ENCODE measurements at places on chromosomes 4 and X. TPM values are rescaled to one million over a fixed set of nuclear protein-coding genes. Genes with fewer than 3 reads are reported as not detected.

The GLRA2 gene
- 0.20 TPM for total RNA-seq

DNA sequence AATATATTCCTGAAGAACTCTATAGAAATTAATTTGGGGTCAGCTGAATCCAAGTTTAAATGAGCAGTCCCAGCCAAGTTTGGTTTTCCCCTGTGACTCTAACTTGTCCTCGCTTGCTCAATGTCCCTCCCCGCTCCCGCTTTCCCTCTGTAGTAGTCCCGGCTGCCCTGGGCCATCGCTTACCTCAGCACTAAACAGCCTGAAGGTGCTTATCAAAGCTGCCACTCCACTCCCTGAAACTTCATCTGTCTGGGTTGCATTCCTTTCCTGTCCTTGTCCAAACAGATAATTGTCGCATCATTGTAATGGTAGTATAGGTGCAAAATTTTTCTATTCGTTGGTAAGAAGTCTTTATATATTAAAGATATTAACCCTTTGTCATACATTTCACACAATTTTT lies 12.8 kb downstream of the SLC25A43 start:
- DNase-seq, result no peak

GRCh38 chrX:20042221-20042620 lies 51.4 kb upstream of the BCLAF3 start:
- DNase-seq, result no peak

- DNase-seq, result peak; percentile 73
Observed at GRCh38 chr4:40918330-40918729, 168.6 kb downstream of the NSUN7 start.

GRCh38 chr4:52780206-52780605 lies 29.0 kb upstream of the ERVMER34-1 start:
- peak; percentile 20 for DNase-seq

Data from skin of body (tissue), 3 donors.